ENCODE measurements at places on chromosomes 12 and 14.

GRCh38 chr12:110948041-110948440 lies 27.7 kb upstream of the MYL2 start:
- H3K4me1 ChIP-seq = no peaks in the 10 kb centered on the region
- no peaks in the 10 kb centered on the region for H3K27me3 ChIP-seq
- no peak overlapping the region for H3K27ac ChIP-seq
- H3K4me3 ChIP-seq = no peak overlapping the region
- H3K36me3 ChIP-seq = no peaks in the 10 kb centered on the region

DNA sequence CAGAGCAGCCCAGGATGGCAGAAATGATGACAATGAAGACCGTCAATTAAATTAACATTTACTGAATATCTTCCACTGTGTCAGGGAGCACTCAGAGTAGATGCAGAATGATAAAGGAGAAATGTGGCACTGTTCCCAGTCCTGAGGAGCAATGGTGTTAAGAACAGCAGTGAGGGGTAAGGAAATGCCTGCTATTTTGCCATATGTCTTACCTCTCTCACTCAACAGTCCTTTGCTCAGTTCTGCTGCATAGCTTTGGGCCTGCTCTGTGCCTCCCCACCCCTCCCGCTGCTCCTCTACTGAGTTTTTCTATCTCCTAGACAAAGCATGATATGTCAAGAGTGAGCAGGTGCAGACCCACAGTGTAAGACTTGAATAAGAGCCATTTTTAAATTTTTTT lies 318.8 kb downstream of the NAV3 start:
- H3K36me3 ChIP-seq = no peaks in the 10 kb centered on the region
- H3K4me1 ChIP-seq = no peaks in the 10 kb centered on the region
- H3K27ac ChIP-seq = no peak overlapping the region

DNA sequence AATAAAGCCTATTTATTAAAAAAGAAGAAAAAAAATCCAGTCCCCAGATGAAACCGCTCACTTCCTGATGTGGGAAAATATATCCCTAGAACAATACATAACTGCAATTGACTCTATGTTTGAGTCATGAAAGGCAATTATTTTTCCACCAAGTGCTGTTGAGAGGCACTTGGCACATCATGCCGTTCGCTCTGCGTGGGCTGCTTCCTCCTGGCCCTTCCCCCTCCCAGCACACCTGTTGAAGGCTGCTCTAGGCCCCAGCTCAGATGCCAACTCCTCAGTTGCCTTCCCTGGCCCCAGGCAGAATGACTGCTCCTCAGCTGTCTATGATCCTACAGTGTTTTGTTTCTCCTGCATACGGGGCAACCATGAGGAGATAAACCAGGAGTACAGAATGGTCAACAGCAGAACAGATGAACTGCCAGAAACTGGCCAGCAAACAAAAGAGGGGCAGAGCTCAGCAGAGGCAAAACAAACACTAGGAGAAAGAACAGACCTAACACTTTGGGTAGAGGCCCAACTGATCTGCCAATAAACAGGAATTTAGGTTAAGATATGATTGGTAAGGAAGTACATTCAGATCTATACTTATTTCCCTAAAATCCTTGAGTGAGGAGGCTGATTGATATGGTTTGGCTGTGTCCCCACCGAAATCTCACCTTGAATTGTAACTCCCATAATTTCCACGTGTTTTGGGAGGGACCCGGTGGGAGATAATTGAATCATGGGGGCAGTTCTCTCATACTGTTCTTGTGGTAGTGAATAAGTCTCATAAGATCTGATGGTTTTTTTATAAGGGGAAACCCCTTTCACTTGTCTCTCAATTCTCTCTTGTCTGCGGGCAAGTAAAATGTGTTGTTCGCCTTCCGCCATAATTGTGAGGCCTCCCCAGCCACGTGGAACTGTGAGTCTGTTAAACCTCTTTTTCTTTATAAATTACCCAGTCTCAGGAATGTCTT lies 58.6 kb downstream of the SLC38A1 start:
- DNase-seq = no peak
- no peaks in the 10 kb centered on the region for H3K27me3 ChIP-seq
- peaks cover 15% of the 10 kb centered on the region for H3K4me1 ChIP-seq
- no peak overlapping the region for H3K4me3 ChIP-seq

DNA sequence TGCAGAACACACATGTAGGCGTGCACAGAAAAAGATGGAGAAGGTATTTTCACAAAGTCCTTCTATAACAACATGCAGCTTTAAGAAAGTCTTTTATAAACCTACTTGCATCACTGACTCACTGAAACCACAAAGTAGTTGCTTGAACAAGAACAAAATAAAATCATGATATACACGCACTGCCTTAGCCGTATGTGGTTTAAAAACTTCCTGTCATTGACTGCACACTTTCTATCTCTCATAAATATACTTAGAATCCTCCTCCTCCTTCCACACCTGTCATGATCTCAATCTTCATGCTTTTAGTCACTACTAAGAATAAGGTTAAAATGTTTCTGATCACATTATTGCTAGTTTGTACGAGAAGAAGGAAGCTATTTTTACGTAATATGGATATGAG lies 31.8 kb upstream of the RAD51AP1 start:
- no peak overlapping the region for H3K27ac ChIP-seq
- no peaks in the 10 kb centered on the region for H3K27me3 ChIP-seq
- H3K36me3 ChIP-seq = no peaks in the 10 kb centered on the region
- H3K4me1 ChIP-seq = no peaks in the 10 kb centered on the region
- no peak for DNase-seq
- no peak overlapping the region for H3K4me3 ChIP-seq

DNA sequence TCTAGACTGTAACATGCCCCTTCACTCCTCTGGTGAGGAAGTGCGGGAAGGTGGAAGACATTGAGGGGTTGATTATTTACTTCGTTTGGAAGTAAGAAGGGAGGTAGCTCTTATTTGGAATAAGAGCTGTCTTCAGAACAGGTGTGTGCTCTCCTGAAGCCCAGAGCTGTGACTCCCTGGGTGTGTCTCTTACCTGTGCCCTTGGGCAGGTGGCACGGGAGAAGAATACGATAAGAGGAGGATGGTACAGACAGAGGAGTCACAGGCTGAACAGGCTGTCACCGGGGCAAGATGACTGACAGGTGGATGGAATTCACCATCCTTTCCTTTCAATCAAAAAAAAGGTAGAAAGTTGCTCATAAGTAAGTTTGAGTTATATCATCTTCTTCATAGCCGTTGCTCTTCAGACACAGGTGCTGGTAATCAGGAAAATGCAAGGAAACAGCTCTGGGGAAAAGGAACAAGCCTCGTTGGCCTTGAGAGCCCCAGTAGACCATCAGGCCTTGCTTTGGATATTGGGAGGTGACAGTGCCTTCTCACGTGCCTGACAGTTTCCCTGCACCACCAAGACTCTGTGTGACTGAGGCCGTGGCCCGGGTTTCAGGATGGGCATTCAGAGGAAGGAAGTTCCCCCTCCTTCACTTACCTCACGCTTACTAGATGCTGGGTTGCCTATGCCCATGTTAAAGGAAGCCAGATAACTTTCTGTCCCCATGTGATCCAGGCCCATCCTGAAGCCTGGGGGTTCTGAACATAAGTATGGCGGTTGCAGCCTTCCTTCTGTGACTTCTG lies 120.4 kb downstream of the ETV6 start:
- no peak for DNase-seq
- no peaks in the 10 kb centered on the region for H3K36me3 ChIP-seq
- no peak overlapping the region for H3K4me3 ChIP-seq
- no peaks in the 10 kb centered on the region for H3K27me3 ChIP-seq

DNA sequence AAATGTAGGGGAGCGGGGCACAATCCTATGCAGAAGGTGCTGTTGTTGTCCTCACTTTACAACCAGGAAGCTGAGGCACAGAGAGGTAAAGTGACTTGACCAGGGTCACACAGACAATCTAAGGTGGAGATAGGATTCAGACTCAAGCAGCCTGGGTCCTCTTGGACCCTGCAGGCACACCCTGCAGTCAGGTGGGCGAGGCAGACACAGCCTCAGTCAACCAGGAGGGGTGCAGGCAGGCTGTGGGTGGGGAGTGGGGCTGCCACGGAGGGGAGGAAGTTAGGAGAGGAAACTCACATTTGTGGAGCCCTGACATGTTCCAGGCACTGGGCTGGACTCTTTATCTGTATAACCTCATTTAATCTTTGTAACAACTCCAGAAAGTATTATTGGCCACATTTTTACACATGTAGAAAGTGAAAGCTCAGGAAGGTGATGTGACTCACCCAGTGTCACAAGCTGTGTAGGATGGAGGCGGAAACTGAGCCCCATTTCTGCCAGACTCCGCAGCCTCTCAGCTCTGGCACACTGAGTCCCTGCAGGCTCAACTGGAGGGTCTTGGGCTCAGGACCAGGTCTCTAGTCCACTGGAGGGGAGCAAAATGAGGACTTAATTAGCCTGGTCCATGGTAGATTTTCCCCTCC lies 24.9 kb upstream of the CHGA start:
- H3K36me3 ChIP-seq = no peaks in the 10 kb centered on the region
- no peaks in the 10 kb centered on the region for H3K4me1 ChIP-seq
- H3K4me3 ChIP-seq = no peak overlapping the region
- no peaks in the 10 kb centered on the region for H3K27me3 ChIP-seq
- no peak for DNase-seq

DNA sequence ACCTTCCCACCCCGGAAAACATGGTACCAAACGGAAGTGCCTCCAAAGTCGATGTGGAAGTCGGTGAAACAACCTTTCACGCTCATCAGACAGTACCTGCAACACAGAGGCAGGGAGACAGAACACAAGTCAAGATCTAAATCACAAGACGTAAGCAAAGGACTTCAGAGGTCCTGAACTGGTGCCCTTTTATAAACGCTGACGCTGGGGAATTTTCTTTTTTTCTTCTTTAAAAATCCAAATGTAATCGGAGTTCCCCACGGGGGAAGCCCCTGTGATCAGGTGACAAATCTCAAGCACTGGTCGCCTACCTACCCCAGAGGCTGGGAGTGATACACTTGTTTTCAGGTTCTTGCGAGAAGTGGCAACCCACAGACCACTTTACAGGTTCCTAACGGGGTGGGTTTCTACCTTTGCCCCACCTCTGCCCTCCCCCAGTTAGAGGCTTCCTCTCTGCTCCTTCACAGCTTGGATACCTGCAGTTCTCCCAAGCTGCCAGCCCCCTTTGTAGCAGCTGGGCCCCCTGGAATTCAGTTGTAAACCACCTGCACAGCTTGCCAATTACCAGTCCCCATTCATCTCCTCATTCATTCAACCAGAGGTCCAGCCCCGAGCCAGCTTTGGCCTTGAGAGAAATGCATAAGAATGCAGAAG lies 46.2 kb downstream of the KDM2B start:
- peaks cover 68% of the 10 kb centered on the region for H3K4me1 ChIP-seq
- DNase-seq = no peak
- H3K27me3 ChIP-seq = no peaks in the 10 kb centered on the region
- no peaks in the 10 kb centered on the region for H3K36me3 ChIP-seq
- no peak overlapping the region for H3K27ac ChIP-seq

DNA sequence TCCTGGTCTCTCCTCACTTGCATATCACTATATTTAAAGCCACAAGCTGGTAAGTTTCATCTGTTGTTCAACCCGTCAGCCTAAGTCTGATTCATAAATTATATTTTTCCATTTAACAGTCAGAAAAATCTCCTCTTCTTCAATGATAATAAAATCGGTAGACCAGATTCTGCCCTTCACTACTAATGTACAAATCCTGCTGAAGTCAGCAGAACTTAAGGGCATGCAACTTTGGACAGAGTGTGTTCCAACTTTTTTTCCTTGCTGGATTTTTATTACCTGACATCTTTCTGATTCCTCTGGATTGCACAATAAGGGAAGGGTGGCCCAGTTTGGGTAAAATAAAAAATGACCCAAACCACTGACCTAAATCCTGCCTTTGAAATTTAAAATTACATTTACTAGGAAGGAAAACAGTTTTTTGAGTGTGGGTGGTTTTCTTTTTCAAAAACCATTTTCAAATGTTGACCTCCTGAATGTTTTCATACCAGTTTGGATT lies 125.4 kb upstream of the DIO2 start:
- no peaks in the 10 kb centered on the region for H3K4me1 ChIP-seq
- H3K27ac ChIP-seq = no peak overlapping the region
- no peaks in the 10 kb centered on the region for H3K27me3 ChIP-seq
- no peak for DNase-seq
- no peak overlapping the region for H3K4me3 ChIP-seq
- no peaks in the 10 kb centered on the region for H3K36me3 ChIP-seq

GRCh38 chr14:72165229-72165698 lies 233.0 kb downstream of the RGS6 start:
- H3K36me3 ChIP-seq = no peaks in the 10 kb centered on the region
- H3K27ac ChIP-seq = no peak overlapping the region
- H3K27me3 ChIP-seq = no peaks in the 10 kb centered on the region

- no peak overlapping the region for H3K27ac ChIP-seq
- H3K4me1 ChIP-seq = no peaks in the 10 kb centered on the region
- H3K36me3 ChIP-seq = no peaks in the 10 kb centered on the region
Observed at GRCh38 chr14:70594461-70594860, 6.0 kb downstream of the MED6 start.

DNA sequence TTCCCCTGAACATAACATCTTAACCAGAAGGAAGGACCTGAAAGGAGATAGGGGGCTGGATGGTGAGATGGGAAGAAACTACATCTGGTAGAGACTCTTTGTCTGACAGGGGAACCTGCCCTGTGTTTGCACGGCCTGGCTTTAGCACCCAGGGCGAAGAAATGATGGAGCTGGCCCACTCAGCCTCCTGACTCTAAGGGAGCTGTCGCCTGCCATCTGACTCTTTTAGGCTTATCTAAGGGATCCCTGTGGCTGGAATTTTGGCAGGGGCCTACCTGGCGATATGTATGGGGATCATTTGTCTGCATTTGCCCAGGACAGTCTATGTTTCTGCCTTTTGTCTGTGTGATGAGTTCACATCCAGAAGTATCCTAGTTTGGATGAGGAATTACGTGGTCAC lies 15.6 kb upstream of the CACNA2D4 start:
- no peaks in the 10 kb centered on the region for H3K27me3 ChIP-seq
- DNase-seq = no peak
- H3K36me3 ChIP-seq = peaks cover 19% of the 10 kb centered on the region

GRCh38 chr14:50363714-50364111 lies 33.0 kb downstream of the CDKL1 start:
- H3K27me3 ChIP-seq = no peaks in the 10 kb centered on the region
- H3K27ac ChIP-seq = peak overlapping the region; percentile 79
- no peaks in the 10 kb centered on the region for H3K36me3 ChIP-seq
- no peak for DNase-seq
- H3K4me1 ChIP-seq = peaks cover 21% of the 10 kb centered on the region

DNA sequence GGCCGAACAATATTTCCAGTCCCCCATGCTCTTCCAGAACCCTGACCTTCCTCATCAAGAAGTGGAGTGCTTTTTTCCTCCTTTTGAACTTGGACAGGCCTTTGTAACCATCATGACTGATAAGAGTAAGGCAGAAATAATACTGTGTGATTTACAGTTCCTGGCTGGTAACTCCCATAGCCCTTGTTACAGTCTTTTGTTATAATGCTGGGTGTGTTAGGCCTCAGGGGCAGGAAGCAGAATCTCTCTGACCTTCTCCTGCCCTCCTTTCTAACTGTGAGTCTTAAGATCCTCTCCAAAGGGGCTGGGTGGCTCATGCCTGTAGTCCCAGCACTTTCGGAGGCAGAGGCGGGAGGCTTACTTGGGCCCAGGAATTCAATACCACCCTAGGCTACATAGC lies 59.5 kb downstream of the BCAT1 start:
- no peak for DNase-seq
- H3K27me3 ChIP-seq = no peaks in the 10 kb centered on the region
- H3K27ac ChIP-seq = peak overlapping the region; percentile 30
- no peak overlapping the region for H3K4me3 ChIP-seq
